ENCODE measurements at places on chromosomes 12 and 14.
A peak's percentile ranks its signal among the peaks of the same experiment; 100 is the strongest.

DNA sequence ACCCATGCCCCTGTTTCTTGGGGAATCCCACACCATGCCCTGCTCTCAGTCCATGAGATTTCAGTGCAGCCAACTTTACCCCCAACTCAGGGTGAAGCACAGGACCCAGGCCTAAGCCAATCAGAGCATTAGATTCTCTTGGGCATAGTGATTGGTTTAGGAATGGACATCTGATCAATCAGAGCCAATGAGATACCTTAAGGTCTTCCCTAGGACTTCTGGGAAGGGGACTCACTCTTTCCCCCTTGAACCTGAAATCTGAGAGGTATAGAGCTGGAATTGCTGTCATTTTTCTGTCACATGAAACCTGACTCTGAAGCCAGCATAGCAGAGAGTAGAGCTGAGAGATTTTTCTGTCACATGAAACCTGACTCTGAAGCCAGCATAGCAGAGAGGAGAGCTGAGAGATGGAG is 127.1 kb downstream of the ZFP36L1 start:
- no peak for DNase-seq

- DNase-seq, result no peak
These were observed 91.8 kb downstream of the ESRRB start for GRCh38 chr14:76467711-76468155.

DNA sequence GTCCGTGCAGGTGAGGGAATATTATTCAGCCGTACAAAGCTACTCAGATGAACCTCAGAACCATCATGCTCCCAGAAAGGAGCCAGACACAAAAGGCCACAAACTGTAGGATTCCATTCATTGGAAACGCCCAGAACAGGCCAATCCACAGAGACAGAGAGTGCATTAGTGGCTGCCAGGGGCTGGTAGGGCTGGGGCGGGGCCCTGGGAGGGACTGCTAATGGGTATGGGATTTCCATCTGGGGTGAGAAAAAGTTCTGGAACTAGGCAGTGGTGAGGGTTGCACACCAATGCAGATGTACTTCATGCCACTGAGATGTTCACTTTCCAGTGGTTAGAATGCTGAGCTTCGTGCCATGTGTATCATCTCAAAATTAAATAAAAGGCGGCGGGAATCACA is 101.1 kb downstream of the RFLNA start:
- DNase-seq, result peak; percentile 64

DNA sequence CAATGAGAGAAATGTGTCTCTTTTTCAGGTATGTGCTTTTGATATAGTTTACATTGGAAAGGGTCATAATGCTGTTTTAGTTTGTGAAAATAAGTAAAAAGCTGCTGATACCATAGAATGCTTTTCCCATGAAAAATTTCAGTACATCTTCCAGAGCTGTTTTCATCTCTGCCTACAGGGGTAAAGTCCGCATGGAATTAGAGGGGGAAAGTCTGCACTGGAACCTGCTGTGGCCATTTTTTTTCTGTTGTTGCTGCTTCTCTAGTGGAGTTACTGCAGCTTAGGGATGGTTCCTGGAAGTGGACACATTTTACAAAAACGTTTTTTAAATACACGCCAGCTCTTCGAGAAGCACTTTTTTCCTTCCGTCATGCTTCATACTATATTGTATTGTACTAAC is 81.3 kb downstream of the VEZT start:
- no peak for DNase-seq

- no peak for DNase-seq
These were observed 276.7 kb downstream of the FOXN3 start for GRCh38 chr14:89140326-89140725.
